ENCODE measurements at places on chromosomes 5 and 9.

GRCh38 chr5:168123631-168124528 is 167.6 kb upstream of the WWC1 start:
- DNase-seq, result peak; percentile 13

DNA sequence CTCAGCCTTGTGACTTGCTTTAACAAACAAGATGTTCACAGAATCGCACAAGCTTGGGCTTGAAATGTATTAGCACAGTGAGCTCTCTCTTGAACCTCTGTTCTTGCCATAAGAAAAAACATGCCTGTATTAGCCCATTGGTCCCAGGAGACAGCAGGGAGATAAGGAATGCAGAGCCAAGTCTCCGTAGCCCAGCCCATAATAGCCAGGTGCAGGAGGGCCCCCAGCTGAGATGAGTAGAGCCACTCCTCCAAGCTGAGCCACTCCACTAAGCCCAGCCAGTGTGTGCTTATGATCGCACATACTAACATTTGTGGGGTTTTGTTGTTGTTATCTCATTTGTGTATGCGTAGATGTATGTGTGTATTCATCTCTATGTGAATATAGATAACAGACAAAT is 21.6 kb upstream of the SVEP1 start:
- DNase-seq, result no peak

DNA sequence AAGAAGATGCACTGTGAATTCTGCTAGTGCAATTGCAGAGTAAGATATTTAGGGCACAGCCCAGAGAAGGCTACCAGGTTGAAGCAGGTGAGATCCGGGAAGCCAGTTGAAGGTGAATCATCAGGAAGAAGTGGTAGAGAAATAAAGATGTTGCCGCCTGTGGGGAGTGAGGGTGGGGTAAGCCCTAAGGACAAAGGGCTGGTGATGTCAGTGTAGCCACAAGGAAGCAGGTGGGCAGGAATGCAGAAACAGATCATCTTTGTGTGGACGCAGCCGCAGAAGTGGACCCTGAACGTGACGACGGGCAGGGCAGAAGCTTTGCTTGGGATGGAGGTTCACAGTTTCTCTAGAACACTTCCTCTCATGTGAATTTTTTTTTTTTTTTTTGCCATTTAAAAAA is 164.2 kb downstream of the ACTL7B start:
- DNase-seq, result no peak

GRCh38 chr9:18138656-18139055 is 335.3 kb upstream of the ADAMTSL1 start:
- no peak for DNase-seq

DNA sequence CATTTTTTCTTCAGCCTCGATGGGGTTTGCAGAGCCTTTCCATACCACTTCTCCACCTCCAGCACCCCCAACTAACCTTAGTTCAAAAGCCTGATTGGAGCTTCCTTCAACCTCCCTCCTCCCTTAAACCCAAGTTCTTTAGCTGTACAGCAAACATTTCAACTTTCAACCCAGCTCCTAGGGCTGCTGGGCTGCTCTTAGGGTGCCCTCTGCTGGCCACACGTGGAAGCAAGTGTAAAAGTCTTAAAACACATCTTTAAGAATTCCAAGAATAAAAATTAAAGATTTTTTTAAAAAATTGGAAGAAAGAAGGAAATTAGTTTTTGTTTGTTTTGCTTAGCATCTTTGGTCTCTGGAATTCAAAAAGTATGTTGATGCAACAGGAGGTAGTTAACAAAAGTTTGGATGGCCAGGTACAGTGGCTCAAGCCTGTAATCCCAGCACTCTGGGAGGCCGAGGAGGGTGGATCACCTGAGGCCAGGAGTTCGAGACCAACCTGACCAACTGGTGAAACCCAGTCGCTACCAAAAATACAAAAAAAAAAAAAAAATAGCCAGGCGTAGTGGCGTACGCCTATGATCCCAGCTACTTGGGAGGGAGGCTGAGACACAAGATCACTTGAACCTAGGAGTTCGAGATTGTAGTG is 15.5 kb upstream of the HSD17B3 start:
- DNase-seq, result peak; percentile 25

- no peak for DNase-seq
These were observed 99.9 kb downstream of the SSBP2 start for GRCh38 chr5:81650987-81651386.

GRCh38 chr5:65149827-65150226 is 331.9 kb downstream of the ADAMTS6 start:
- no peak for DNase-seq

- no peak for DNase-seq
These were observed 8.6 kb downstream of the TGFBR1 start for GRCh38 chr9:99113414-99114048.

DNA sequence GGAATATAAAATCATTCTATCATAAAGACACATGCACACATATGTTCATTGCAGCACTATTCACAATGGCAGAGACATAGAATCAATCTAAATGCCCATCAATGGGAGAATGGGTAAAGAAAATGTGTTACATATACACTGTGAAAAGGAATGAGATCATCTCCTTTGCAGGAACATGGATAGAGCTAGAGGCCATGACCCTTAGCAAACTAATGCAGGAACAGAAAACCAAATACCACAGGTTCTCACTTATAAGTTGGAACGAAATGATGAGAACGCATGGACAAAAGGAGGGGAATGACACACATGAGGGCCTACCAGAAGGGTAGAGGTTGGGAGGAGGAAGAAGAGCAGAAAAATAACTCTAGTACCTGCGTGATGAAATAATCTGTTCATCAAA is 21.0 kb upstream of the RANBP6 start:
- DNase-seq, result no peak
